ENCODE measurements at places on chromosomes 7 and 10.

GRCh38 chr10:93458821-93459257, 23.3 kb downstream of the MYOF start:
- no peak for DNase-seq

DNA sequence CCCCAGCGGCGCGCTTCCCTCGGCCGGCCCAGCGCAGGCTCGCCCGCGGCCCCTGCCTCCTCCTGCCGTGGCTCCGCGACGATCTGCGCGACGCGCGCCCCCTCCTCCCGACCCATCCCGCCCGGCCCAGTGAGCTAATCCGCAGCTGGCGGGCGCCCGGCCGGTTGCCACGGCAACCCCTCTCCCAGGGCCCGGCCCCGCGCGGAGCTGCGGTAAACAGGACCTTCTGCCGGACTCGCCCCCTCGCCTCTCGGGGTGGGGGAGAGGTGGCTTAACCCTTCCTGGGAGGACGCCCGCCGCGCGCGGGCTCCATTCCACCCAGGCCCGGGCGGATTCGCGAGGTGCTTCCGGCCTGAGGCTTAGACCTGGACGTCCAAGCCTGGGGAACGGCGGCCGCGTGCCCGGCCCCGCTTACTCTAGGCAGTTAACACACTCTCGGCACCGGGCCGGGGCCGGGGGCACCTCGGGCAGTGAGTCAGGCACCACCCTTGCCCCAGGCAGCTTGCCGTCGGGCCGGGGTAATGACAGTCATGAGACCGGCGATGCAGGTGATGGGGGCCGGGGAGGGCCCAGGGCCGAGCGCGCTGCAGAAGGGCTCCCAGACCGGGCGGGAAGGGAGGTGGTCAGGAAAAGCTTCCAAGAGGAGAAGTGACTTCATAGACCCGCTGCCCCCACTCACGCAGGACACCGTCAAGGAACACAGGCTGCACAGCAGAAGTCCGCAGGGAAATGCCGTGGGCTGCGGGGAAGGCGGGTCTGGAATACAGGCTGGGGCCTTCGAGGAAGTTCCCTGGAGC, at the start of gene DENND2A:
Gene DENND2A (minus strand): TSS at position 87 of the 797 bp plus-strand sequence. CDS start 38,416 bp downstream, outside the sequence.
- no peak for DNase-seq

GRCh38 chr10:71776481-71776925, 3.2 kb upstream of the VSIR start:
- DNase-seq, result no peak

DNA sequence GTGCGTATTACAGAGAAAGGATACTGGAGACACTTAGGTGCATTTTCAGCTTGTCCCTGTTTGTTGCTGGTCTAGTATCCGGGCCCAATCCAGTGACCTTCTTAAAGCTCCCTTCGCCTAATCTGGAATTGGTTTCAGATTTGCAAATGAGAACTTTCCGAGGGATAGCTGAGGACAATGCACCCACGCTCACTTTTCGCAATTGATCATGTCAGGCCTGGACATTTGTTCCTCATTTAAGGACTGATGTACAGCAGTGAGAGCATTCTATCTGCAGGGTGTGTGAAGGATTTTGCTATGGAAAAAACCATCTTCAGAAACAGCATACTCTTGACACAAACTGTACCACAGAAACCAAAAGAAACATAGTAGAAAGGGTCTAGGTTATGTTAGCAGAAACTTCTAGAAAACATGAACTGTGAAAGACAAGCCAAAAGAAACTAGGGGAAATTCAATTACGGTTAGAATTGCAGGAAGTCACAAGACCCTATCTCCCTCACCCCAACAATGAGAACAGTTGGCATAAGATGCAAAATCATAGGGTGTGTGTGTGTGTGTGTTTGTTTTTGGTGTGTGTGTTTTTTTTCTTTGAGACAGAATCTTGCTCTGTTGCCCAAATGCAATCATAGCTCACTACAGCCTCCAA, 331.1 kb downstream of the CALN1 start:
- no peak for DNase-seq

DNA sequence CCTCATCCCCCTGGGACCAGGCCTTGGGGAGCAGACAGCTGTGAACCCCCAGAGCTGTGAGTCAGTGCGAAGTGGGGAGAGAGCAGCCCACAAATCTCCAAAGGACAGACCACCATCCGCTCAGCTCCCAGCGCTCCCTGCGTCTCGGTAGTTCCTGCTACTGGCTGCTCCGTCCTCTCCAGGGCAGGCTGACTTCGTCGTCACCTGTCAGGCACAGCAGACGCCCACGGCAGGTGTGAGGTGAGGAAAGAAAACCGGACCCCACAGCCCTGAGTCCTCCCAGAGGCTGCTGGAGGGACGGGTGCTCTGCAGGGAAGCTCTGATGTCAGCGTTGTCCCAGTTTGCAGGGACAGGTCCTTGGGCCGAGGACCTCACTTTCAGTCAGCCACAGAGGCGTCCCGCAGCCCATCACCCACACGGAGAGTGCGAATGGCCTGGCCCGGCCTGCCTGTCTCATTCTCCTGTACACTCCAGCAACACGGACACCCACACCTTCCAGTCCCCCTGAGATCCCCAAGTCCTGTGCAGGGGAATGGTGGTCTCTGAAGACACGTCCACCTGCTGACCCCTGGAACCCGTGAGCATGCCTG, 95.2 kb downstream of the DNAJB6 start:
- no peak for DNase-seq

GRCh38 chr7:143069912-143070500, 17.9 kb downstream of the OR6V1 start:
- DNase-seq, result no peak

DNA sequence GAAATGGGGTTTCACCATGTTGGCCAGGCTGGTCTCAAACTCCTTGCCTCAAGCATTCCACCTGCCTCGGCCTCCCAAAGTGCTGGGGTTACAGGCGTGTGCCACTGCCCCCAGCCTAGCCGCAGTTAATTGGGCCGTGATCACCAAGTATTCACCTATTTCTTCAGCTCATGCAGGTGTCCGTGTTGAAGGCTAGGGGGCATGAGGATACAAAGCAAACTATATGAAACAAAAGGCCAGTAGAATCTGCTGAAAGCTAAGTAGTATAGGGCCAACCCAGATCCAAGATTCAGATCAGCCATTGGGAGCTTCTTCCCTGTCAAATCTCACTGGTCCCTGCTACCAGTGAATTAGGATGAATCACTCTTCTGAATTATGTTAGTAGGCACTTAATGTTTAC, 73.4 kb downstream of the LRRC4 start:
- DNase-seq, result no peak

DNA sequence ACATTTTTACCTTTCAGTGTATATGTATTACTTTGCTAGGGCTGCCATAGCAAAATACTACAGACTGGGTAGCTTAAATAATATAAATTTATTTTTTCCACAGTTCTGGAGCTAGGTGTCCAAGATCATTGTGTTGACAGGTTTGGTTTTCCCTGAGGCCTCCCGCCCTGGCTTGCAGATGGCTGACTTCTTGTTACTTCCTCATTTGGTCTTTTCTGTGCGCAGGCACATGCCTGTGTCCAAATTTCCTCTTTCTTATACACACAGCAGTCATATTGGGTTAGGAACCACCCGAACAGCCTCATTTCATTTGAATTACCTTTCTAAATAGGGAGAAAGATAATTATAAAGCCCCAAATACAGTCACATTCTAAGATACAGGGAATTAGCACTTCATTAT, 521.6 kb upstream of the SORCS1 start:
- DNase-seq, result no peak

Data from central memory CD8-positive, alpha-beta T cell (primary cell).